ENCODE measurements at places on chromosomes 11 and 22.

DNA sequence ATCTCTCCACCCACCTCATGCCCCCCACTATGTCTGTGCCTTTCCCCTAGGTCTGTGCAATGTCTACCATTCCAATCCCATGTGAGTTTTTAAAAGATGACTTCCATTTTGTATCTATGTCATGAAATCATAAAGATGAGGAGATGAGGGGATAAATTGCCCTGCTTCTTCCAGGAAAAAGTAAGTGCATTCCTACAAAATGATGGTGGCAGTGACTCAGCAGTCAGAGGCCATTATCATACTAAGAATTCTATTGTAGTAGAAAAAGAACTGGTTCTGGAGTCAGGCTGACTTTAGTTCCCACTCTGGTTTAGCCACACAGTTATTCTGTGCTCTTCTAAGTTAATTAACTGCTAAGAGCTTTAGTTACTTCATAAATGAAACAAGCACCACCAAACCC, 89.6 kb upstream of the API5 start:
- DNase-seq, result no peak

GRCh38 chr22:23365524-23365923, 185.2 kb downstream of the BCR start:
- no peak for DNase-seq

DNA sequence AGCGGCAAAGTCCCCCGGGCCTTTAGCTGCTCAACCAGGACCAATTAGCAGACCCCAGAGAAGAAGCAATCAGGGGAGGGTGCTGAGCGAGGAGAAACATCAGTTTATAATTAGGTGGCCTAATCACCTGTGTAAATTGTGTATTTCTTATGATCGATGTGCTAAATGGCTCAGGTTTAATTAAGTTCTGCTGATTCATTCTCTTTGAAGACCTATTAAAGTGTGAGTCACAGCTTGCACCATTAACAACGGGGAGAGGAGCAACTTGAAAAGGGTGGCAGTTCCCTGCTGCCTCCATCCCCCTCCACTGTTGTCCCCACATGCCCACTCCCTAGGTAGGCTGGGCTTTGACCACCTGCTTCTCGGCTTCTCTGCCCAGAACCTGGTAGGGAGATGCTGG, 10.7 kb downstream of the ISX start:
- DNase-seq, result no peak

- no peak for DNase-seq
These were observed 81.9 kb downstream of the TP53I11 start for GRCh38 chr11:44868455-44869421.

GRCh38 chr11:67288198-67288451, 978 bp upstream of the ANKRD13D start:
- no peak for DNase-seq

- no peak for DNase-seq
These were observed 137.3 kb downstream of the KCNA4 start for GRCh38 chr11:29879560-29879959.

DNA sequence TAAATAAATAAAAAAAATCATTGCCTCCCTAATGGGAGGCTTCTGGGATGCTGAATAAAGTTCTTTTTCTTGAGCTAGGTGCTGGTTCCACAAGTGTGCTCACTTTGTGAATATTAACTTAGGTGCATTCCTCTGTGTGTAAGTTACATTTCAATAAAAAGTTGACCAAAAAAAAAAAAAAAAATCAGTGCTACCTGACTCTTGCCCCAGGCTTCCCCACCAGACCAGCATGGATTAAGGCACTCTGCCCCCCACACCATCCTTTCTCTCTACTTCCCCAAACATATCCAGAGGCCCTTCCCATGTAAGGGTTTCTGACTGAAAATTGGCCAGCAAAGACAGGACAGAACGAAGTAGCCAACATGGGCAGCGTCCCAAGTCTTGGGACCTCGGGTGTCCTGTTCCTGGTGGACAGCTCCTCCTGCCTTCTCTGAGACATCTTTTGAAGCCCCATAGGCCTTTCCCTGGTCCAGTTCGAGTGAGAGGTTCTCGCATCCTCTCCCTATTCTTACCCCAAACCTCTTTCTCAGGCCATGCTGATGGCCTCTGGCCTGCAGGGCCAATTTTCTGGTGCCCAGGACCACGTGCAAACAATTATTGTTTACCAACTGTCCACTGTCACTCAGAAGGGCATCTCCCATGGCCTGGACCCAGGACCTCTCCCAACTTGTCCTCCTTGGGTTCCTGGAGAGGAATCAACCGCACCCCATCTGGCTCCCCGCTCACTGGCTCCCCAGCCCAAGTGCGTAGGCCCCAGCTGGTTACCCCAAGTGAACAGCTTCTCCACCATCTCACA, 14.9 kb upstream of the KCTD14 start:
- no peak for DNase-seq

DNA sequence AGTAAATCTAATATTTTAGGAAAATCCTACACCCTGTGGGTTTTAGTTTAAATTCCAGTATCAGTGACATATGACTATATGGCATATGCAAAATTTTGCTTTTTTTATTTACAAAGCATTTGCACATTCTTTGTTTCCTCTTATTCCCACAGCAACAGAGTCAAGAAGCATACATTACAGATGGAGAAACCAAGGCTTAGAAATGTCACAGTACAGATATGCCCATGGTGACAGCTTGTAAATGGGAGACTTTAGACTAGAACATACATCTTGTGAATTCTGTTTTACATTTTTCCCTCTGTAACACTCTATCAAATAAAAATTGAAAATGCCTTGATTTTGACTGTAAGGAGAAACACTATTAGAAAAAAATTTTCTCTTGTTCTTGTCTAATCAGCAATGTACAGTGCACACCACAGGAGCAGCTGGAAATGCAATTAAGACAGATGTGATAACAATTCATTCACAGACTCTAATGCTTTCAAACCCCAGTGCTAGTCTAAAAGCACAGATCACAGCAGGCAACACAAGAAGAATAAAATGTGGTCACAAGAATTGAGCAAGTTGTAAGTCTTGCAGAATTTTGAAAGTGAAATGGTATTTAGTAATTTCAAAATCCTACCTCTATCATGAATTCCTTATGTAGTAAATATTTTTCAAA, 375.9 kb downstream of the LUZP2 start:
- no peak for DNase-seq

- DNase-seq, result no peak
These were observed 17.5 kb upstream of the SHANK2 start for GRCh38 chr11:71269603-71270511.

GRCh38 chr22:31488346-31488883, 1.2 kb downstream of the EIF4ENIF1 start:
- DNase-seq, result no peak

DNA sequence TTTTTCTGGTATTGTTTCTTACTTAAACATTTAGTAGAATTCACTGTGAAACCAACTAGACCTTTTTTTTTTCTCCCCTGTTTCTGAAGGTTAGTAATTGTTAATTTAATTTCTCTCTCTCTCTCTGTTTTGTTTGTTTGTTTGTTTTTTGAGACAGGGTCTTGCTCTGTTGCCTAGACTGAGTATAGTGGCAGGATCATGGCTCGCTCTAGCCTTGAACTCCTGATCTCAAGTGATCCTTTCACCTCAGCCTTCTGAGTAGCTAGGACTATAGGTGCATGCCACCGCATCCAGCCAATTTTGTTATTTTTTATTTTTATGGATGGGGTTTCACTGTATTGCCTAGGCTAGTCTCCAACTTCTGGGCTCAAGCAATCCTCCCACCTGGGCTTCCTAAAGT, 165.0 kb downstream of the UVRAG start:
- no peak for DNase-seq

GRCh38 chr11:23315286-23315685, 455.0 kb upstream of the CCDC179 start:
- no peak for DNase-seq

DNA sequence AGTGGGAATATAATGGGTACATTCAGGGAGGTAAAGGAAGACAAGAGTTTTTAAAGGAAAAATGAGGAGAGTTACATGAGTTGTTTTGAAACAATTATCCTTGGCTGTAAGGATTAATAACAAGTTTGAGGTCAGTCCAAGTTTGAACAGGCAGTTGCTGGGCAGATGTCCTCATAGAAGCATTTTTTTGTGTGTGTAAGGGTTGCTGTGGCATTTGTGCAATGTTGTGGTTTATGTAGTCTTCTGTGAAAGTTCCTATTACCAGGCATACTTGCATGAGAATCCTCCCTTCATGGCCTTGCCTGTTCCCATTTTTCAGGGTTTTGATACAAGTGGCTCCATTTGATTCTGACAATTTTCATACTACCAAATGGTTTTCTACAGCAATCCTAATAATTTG, 400.2 kb downstream of the KCNA4 start:
- DNase-seq, result no peak

GRCh38 chr11:126991596-126991995, 9.0 kb downstream of the KIRREL3 start:
- no peak for DNase-seq

DNA sequence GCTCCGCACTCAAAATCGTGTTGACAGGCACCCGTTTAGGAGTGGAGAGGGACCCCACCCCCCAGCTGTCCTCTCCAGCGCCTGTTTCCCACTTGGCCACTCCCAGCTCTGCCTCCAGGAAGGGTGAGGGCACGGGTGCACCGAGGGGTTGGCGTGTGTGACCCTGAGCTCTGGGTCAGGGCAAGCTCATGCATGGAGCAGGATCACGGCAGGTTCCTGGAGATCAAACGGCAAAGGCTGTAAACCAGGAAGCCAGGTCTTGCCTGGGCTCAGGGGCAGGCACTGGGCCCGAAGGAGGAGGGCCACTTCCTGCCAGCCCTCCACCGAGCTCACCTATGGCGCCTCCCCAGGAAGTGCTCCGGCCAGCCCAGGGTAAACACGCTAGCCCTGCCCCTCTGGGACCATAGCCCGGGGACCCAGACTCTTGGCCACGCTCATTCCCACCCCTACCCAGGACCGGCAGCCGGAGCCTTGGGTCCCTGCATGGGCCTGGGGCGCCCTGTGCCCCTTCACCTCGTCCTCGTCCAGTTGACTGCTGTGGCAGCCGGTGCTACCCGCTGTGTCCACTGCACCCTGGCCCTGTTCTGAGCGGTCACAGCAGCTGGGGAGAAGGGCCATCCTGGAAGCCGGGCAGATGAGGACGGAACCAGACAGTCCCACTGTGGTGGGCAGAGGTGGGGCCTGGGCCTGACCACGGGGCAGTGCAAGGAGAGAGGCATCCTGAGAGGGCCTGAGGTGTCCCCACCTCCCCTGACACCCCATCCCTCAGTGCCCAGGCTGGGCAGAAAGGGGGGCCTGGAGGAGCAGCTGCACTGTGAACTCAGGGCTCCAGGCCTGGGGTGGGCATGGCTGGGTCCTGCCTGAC, 1.0 kb upstream of the EPS8L2 start:
- DNase-seq, result no peak

- no peak for DNase-seq
These were observed 31.2 kb upstream of the RBMXL2 start for GRCh38 chr11:7057641-7058040.

- DNase-seq, result no peak
These were observed 16.5 kb downstream of the LRRC10B start for GRCh38 chr11:61524963-61525587.

All from activated naive CD8-positive, alpha-beta T cell treated with anti-CD3 and anti-CD28 coated beads, Interleukin-2, amount 50 U/mL, for 24 hours (primary cell).